Astrocyte (in vitro differentiated cells and primary cell): ENCODE measurements at places on chromosomes 2 and 18. TPM values are rescaled to one million over a fixed set of nuclear protein-coding genes. Genes with fewer than 3 reads are reported as not detected.

CD8B2 gene
- not detected in 2 replicates for total RNA-seq

RGPD4 gene
- total RNA-seq: not detected in 2 replicates

TUBB8B gene
- not detected in 2 replicates for total RNA-seq

IL36G gene
- total RNA-seq: not detected in 2 replicates

GRCh38 chr2:60644951-60645350 lies 91.5 kb upstream of the BCL11A start:
- H3K4me3 ChIP-seq: no peak overlapping the region
- no peaks in the 10 kb centered on the region for H3K36me3 ChIP-seq
- no peak for DNase-seq
- peaks cover under 1% of the 10 kb centered on the region for H3K27me3 ChIP-seq
- no peaks in the 10 kb centered on the region for H3K4me1 ChIP-seq

DNA sequence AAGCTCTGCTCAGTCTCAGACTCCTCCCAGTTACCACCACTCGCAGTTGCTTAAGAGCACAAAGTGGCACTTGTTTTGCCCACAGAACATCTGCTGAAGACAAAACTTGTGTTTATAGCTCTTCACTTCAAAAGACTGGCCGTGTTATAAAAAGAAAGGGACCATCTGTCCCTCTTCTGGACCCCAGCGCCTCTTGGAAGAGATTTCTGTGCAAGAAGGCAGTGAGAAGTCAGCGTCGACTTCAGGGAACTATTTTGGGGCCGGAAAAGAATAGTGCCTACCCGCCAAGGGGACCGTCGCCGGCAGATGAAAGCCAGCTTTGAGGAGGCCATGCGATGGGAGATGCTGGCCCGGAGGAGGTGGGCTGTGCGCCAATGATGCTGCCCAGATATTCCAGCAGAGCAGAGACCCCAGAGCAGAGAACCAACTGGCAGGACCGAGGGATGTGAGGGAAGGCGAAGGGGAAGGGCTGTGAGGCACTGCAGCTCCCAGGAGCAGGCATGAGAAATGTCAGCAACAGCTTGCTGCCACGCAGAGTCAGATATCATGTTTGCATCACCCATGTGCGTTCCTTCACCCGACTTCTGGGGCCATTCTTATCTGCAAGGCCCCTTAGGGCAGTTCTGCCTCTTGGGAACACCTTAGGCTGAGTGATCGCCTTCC lies 270.9 kb downstream of the ATAD2B start:
- peaks cover 4% of the 10 kb centered on the region for H3K4me1 ChIP-seq
- H3K4me3 ChIP-seq: no peak overlapping the region
- no peaks in the 10 kb centered on the region for H3K36me3 ChIP-seq
- no peak for DNase-seq
- peaks cover 3% of the 10 kb centered on the region for H3K27me3 ChIP-seq

- H3K27me3 ChIP-seq: no peaks in the 10 kb centered on the region
- no peaks in the 10 kb centered on the region for H3K36me3 ChIP-seq
- no peaks in the 10 kb centered on the region for H3K4me1 ChIP-seq
- H3K27ac ChIP-seq: no peak overlapping the region
- no peak overlapping the region for H3K4me3 ChIP-seq
- DNase-seq: no peak
Measured at GRCh38 chr2:8204711-8205110, 477.1 kb upstream of the ID2 start.

GRCh38 chr2:218980735-218981389 lies 4.1 kb downstream of the FEV start:
- no peaks in the 10 kb centered on the region for H3K4me1 ChIP-seq
- H3K4me3 ChIP-seq: no peak overlapping the region
- no peaks in the 10 kb centered on the region for H3K36me3 ChIP-seq
- peaks cover 70% of the 10 kb centered on the region for H3K27me3 ChIP-seq

GRCh38 chr2:216144857-216145256 lies 35.7 kb downstream of the XRCC5 start:
- H3K4me1 ChIP-seq: peaks cover 15% of the 10 kb centered on the region
- H3K27me3 ChIP-seq: no peaks in the 10 kb centered on the region
- H3K36me3 ChIP-seq: peaks cover 76% of the 10 kb centered on the region
- H3K27ac ChIP-seq: no peak overlapping the region
- DNase-seq: no peak

DNA sequence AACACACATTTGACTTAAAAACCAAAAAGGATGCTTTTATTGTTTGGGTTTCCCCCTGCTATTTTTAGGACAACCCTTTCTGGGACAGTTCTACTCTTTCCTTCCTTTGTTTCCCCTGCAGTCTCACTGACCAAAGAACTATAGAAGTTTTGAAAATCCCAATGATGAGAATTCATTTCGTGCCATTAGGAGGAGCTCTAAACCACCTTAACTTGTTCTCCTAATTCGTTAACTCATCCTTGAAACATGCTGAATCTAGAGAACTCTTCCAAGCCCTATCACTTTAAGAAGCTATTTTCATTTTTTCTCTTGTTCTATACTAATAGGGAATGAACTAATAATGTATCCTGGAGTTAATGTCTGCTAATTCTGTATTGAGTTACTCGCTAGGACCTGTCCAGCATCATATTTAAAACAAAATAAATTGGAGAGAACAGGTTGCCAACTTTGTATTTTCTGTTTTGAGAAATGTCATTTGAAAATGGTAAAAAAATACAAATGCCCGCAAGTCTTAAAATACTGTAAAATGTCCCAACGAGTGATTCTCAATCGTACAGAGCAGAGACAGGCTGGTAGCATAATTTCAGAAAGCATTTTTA lies 62.9 kb downstream of the AFTPH start:
- no peak overlapping the region for H3K4me3 ChIP-seq
- no peak overlapping the region for H3K27ac ChIP-seq
- no peaks in the 10 kb centered on the region for H3K27me3 ChIP-seq
- H3K36me3 ChIP-seq: peaks cover 6% of the 10 kb centered on the region
- H3K4me1 ChIP-seq: no peaks in the 10 kb centered on the region

GRCh38 chr18:56257205-56257604 lies 381.2 kb downstream of the TXNL1 start:
- H3K4me1 ChIP-seq: peaks cover 4% of the 10 kb centered on the region
- H3K4me3 ChIP-seq: no peak overlapping the region
- H3K27ac ChIP-seq: peak overlapping the region; percentile 9
- peak; percentile 97 for DNase-seq
- H3K36me3 ChIP-seq: no peaks in the 10 kb centered on the region
- no peaks in the 10 kb centered on the region for H3K27me3 ChIP-seq

- no peak overlapping the region for H3K4me3 ChIP-seq
- no peaks in the 10 kb centered on the region for H3K36me3 ChIP-seq
Measured at GRCh38 chr2:105538840-105539239, 140.0 kb upstream of the FHL2 start.

GRCh38 chr18:58949031-58949430 lies 84.4 kb downstream of the ZNF532 start:
- H3K27me3 ChIP-seq: no peaks in the 10 kb centered on the region
- peaks cover 10% of the 10 kb centered on the region for H3K4me1 ChIP-seq
- peaks cover 24% of the 10 kb centered on the region for H3K36me3 ChIP-seq
- no peak overlapping the region for H3K27ac ChIP-seq
- DNase-seq: no peak

DNA sequence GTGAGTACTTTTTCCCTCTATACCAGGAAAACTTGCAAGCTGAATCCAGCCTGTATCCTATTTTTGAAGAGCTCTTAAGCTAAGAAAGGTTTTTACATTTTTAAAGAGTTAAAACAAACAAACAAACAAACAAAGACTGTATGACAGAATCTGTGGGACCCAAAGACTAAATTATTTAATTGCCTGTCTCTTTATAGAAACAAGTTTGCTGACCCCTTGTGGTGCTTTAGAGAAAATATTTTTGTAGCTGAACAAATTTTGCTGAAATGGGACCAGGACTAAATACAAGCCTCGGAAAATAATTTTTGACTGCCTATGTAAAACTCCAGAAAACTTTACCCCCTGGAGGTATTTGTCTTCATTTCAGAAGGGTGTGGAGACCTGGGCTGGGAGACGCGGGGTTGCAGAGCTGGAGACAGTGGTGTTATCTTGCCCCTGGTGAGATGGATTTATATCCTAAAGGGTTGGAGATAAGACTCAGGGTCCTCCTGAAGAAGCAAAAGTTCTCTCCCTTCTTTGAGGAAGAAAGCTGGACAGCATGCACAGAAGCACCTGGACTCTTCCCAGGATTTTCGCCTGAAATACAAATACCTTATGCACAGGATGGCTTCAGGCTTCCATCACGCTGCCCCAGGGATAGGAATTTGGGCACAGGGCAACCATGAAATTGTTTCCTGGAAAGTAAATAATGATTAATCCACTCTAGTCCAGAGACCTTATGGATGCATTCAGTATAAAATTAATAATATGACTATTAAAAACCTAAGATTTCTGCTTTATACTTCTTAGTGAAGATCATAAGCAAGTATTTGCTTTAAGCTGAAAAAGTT lies 54.3 kb downstream of the TMX3 start:
- H3K4me1 ChIP-seq: no peaks in the 10 kb centered on the region
- H3K27ac ChIP-seq: no peak overlapping the region
- DNase-seq: peak; percentile 32
- H3K27me3 ChIP-seq: no peaks in the 10 kb centered on the region
- no peaks in the 10 kb centered on the region for H3K36me3 ChIP-seq

GRCh38 chr2:118816669-118817068 lies 30.8 kb downstream of the EN1 start:
- no peak overlapping the region for H3K4me3 ChIP-seq
- H3K4me1 ChIP-seq: no peaks in the 10 kb centered on the region
- no peaks in the 10 kb centered on the region for H3K36me3 ChIP-seq
- no peak overlapping the region for H3K27ac ChIP-seq
- no peak for DNase-seq
- peaks cover 22% of the 10 kb centered on the region for H3K27me3 ChIP-seq
